ENCODE measurements at places on chromosomes 2 and 18.
A peak's percentile ranks its signal among the peaks of the same experiment; 100 is the strongest.

GRCh38 chr18:31209041-31209440 is 46.4 kb upstream of the DSC1 start:
- no peak for DNase-seq

DNA sequence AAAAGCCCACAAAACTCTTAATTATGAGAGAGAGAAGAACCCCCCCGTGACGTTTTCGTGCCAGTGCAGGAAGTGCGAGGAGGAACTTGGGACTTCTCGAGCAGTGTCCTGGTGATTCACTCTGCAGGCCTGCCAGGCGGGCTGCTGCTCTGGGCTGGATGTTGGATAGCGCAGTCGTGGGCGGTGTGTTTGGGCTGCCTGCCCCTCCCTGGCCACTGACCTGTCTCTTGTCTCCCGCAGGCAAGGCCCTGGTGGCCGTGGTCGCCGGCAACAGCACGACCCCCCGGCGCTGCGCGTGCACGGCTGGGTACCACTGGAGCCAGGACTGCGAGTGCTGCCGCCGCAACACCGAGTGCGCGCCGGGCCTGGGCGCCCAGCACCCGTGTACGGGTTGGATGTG is 29.0 kb downstream of the TNFRSF11A start:
- no peak for DNase-seq

DNA sequence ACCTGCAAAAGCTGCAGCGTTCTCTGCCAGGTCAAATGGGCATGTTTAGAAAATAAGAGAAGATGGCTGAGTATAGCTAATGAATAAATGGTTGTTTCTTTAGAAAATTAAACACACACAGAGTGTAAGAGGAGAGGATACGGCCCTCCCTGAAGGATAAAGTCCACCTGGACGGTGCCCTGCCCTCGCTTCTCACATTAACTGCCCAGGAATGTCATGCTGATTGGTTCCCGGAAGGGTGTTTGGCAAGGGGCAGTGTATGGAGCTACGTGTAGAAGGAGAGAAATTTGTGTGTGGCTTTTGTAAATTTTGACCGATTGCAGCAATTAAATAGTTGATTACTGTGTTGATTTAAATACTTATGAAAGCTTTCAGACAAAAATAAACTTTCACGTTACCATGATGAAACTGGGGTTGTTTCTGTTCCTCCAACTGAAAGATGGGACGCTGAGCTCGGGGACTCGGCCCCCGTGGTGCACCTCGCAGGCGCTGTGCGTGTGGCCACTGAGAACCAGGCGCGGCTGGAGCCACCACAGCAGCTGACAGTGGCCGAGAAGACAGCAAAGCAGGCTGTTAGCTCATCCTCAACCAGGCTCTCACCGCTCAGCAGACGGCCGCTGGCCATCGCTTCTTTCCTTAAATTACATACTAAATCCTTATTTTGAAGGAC is 22.7 kb downstream of the MPPE1 start:
- no peak for DNase-seq

GRCh38 chr2:69575926-69576325 is 67.6 kb downstream of the AAK1 start:
- DNase-seq: no peak

DNA sequence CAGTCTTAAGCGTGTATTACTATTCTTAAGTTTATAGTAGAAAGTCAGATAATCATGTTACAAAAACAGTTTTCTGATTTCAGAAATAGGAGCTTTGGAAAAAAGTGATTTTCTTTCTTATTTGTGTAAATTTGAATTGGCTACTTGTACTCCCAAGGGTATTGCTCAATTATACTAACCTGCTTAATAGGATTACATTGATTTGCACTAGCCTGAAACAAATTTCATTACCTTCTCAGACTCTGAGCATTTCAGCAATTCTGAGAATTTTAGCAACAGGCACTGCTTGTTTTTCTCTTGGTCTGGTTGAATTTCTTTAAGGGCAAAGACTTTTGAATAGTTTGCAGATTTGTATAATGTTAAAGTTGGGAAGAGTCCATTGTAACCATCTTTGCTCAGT is 87.2 kb upstream of the NXPH2 start:
- DNase-seq: no peak

- DNase-seq: peak; percentile 75
Measured at GRCh38 chr2:157305723-157306110, 19.9 kb downstream of the ERMN start.

DNA sequence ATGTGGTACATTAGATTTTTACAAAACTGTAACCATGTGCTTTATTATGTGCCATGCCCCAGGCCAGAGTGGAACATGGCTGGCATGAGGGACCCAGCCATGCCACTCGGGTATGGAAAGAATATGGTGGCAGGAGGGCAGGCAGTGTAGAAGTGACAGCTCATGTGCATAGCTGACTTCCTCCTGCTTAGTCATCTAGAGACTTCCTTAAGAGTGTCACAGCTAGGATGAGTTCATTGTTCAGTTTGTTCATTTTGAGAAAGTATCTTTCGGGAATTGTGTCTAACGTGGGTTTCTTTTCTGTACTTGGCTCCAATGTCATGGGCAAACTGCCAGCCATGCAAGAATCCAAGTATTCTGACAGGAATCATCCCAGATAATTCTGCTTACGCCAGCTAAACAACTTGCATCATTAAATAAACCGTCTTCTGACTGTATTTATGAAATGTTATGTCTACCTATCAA is 94.3 kb upstream of the ITGB6 start:
- DNase-seq: peak; percentile 78

GRCh38 chr2:42602218-42602875 is 33.9 kb downstream of the MTA3 start:
- DNase-seq: no peak

DNA sequence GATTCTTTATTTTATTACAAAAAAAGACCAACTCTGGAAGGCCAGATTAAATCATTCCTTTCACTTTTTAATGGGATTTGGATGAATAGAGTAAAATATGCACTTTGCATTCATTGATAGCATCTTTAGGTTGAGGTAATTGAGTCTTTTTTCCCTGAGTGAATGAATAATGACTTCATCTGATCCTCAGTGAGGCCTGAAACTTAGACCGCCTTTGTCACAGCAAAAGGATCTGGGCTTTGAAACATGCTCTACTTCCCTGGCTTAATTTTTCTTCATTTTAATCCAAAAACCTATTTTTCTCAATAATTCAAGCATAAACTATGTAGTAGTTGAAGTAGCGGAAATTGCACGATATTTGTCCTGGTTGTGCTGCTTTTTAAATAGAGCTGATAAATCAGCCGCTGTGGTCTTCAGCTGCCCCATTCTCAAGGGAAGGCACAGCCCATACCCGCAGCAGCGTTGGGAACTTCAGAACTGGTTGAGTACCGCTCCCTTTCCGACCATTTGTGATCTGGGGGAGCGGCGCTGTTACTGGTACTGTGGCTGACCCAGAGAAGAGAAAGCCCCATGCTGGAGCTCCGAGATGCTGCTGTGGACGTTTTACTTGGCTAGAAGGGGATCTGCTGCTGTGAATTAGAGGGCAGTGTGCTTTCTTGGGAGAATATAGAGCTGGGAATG is 145.3 kb upstream of the NFATC1 start:
- DNase-seq: no peak

DNA sequence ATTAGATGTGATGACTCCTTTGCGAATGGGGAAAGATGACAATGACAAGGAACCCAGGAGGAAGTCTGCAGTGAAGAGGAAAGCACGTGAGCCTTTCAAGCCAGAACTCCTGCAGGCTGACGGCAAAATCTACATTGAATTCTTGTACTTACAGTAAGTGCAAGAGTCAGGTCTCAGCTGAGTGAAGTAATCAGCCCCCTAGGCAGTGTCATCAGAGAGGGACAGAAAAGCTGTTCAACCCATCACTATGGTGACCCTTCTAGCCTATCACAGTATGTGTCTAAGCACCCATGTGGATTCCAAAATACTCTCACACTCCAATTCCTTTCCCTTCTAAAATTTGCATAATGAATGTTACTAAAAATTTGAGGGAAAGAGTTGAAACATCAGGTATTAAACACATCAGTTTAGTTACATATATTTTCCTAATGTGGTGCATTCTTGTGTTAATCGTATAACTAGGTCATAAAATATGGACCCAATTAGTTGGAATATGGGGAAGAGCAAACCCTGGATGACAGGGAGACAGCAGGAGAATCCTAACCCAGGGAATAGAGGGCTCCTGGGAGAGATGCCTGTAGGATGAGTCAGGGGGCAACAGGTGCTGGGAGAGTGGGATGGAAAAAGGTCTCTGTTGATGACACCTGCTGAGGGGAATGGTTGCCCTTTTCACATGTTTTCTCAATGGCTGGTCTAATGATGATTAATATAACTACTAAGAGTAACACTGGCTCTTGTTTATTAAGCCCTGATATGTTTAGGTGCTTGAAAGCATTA is 39.5 kb downstream of the VWC2L start:
- no peak for DNase-seq

DNA sequence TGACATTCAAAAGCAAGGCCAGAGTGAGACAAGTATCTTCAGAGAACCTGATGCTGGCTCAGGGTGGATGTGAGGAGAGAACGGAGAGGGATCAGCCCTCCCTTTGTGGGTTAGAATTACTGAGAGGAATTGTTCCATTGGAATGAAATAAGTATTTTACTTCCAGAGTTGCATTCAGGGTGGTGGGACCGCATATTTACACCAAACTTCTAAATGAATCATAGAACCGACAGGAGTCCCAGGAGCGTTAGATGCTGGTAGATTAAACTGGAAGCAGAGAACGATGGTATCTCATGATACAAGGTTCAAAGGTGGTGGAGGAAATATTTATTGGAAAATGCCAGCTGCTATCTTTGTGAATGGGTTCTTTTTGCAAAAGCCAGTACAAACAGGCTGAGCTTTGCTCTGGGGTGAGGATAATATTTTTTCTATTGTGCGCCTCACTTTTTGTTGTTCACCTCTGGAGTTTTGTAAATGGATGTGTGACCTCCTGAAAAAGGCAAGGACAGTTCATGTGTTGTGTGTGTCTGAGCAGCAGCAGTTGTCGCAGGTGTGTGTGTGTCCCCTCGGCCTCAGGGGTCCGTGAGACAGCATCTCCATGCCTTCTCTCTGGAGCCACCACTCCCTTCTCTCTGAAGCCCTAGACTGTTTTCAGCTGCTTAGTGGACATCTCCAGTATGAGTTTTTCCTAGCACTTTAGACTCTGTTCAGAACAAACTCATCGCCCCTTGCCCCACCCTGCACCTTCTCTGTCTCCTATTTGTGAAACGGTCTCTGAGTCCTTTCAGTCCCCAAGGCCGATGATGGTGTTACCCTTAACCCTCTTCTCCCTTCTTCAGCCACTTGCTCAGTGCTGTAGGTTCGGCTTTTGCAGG is 17.8 kb downstream of the MTCL1 start:
- no peak for DNase-seq

- no peak for DNase-seq
Measured at GRCh38 chr2:171318463-171318934, 115.3 kb downstream of the METTL8 start.

DNA sequence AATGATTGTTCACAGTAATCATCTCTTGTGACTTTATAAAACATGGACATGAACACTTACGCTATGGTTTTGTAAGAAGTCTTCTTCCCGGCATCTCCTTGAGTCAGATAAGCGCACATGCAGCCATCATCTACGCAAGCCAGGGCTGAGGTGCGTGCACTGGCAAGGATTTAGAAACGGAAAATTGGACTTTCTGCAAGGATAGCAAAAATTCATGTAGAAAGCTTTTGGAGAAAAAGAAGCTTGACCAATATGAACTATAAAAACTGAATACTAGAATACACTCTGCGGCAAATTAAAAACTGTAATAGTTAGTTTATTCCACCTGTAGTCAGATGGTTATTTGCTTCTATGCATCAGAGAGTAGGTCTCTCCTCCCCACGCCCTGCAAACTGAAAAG is 6.3 kb downstream of the NMS start:
- DNase-seq: no peak

- no peak for DNase-seq
Measured at GRCh38 chr2:70233926-70234325, 14.5 kb downstream of the TIA1 start.

DNA sequence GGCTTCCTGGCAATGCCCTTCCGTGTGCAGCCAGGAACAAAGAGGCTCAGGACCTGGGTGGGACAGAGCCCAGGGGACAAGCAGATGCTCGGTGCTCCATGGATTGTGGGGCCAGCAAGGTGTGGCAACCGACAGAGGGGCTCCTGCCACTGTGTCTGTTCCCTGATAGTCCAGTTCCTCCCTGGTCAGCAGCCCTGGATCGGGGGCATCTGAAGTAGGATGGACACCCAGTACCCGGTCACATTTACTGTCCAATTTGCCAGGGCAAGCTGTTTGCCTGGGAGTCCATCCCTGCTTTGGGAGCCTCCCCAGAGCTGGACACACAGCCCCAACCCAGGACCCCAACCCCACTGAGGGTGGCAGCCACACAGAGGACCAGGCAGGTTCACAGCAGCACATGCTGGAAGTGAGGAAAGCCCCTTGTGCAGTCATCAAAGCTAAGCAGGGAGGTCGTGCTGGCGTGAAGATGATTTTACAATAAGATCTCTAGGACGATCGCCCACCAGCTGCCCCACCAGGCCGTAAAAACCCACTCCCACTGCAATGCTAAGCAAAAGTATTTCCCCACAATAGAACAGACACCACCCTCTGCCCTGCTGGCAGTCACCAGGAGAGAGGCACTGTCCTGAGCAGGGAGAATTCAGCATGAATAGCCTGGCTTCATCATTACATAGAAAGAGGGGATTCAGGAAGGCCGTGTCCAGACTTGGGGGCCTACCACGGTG is 141.7 kb downstream of the NDUFA10 start:
- no peak for DNase-seq

GRCh38 chr2:8684540-8684877 is 2.7 kb downstream of the ID2 start:
- DNase-seq: peak; percentile 22
